ENCODE measurements at places on chromosomes 4 and X.

GRCh38 chrX:6184900-6185515 lies 43.7 kb downstream of the NLGN4X start:
- DNase-seq = no peak

- DNase-seq = no peak
Measured at GRCh38 chr4:143254491-143255226, 69.9 kb downstream of the USP38 start.

DNA sequence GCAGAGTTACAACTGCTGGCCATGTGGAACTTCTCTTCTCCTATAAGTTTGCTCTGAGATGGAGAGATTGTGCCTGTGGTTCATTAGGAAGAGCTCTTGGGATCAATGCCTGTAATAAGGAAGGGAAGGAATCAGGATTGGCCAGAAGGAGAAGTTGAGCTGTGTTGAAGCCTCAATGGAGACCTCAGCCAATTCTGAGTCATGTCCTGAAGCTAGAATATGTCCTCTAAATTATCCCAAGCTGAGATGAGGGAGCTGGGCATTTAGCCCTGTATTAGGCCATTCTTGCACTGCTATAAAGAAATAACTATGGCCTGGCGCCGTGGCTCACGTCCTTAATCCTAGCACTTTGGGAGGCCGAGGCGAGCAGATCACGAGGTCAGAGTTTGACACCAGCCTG lies 85.4 kb upstream of the DHX15 start:
- DNase-seq = no peak

GRCh38 chr4:94500685-94501084 lies 48.9 kb downstream of the PDLIM5 start:
- no peak for DNase-seq

GRCh38 chr4:52701207-52701606 lies 42.1 kb upstream of the USP46 start:
- DNase-seq = no peak

- no peak for DNase-seq
Measured at GRCh38 chrX:15059474-15059873, 186.3 kb downstream of the MOSPD2 start.

DNA sequence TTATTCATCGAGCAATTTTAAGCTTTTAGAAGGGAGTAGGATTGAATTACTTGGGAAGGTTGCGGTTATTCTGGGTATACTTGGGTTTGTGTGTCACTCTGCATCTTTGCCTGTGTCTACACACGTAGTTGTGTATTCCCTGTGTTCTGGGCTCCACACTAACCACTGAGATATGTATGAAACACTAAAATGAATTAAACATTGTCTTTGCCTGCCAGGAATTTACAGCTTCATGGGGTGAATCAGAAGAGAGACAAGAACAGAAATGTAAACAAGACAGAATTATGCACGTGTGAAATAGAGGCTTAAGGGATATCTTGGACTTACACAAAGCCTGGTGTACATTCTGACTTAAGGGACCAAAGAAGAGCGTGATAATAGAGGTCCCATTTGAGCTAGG lies 228.5 kb downstream of the AFF2 start:
- no peak for DNase-seq

DNA sequence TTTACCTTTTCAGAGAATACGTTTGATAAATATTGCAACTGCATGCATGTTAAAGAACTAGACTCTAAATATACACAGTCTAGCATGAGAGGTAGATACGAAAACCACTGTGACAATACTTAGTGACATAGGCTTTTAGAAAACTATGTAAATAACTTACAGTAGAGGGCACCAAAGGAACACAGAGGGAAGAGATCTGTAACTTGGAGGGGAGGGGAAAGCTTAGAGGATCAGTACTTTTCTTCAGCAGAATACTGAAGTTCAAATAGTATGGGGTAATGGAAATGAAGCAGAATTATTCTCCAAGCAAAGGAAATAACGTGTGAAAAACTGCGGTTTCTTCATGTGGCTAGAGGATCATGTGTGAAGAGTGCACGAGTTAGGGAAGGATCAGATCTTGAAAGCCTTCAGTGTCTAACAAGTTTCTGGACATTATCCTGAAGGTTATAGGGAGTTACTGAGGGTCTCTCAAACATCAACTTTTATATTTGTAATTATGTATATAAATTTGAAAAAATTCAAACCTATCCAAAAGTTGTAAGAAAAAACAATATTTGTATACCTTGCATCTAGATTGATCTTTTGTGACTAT lies 264.3 kb downstream of the NPFFR2 start:
- no peak for DNase-seq

DNA sequence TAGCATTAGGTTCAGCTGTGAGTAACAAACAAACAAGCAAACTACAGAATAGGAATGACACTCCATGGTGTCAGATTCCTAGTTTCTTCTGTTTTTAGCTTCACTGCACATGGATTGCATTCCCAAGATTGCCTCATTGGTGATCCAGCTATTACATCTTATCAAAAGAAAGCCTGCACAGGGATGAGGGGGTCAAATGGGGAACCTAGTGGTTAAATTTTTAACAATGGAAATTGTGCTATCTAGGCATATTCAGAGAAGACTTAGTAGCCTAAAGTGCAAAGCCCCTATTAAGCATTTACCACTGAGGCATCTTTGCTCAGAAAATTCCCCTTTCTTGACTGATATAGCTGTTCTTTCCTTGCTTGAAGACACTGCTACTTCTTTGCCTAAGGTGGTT lies 3.9 kb upstream of the TTC29 start:
- no peak for DNase-seq

DNA sequence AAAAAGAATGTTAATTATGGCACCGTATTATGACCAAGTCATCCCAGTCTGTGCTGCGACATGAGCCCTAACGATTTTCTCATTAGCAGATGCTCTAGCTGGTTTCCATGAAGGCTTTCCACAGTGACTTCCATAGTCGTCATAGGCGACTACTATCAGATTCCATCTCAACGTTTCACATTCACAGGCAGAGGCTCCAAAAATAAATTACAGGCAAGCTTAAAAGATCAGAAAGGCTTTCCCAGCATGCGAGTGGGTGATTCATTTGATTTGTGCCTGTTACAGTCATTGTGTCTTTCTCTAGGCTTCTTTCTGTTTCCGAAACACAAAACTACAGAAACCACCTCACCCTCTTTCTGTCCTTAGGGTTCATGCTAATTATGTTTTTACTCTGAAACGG lies 43.2 kb downstream of the PALLD start:
- DNase-seq = no peak

DNA sequence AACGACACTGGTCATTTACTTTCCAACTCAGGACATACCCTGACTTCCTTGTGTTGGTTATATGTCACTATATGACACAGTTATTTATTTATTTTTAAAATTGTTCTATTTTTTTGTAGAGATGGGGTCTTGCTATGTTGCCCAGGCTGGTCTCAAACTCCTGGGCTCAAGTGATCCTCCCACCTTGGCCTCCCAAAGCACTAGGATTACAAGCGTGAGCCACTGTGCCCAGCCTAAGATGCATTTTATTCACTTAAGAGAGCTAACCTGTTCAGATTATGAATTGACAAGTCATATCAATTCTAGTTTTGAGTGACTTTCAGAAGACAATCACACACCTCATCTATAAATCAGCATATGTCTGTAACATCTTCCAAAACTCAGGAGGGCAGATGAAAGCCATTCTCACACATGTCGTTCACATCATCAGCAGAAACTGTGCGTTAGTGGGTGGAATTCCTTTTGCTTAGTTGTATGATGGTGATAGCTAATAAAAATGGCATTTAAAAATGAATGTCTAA lies 9.4 kb upstream of the RHOH start:
- DNase-seq = no peak

GRCh38 chr4:176308441-176308840 lies 11.3 kb upstream of the SPCS3 start:
- no peak for DNase-seq

DNA sequence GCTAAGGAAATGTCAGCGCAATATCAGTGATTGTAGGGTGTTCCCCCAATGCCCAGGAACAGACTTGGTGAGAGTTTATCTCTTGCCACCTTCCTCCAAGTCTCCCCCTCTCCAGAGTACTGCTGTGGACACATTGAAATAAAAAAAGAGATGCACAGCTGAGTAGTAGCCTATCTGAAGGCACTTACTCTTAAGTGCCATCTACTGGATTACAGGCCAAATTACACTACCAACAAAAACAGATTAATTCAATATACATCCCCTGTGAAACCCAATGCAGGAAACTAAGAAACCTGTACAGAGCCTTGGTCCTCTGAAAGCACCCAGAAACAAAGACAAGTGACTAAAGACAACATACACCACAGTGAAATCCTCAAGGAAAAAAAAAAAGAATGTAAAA lies 460.3 kb downstream of the ZIC3 start:
- DNase-seq = no peak

GRCh38 chrX:70252491-70252890 lies 7.5 kb downstream of the P2RY4 start:
- no peak for DNase-seq

- DNase-seq = no peak
Measured at GRCh38 chr4:141851246-141851891, 215.0 kb downstream of the IL15 start.

- no peak for DNase-seq
Measured at GRCh38 chrX:124232523-124233201, 99.8 kb upstream of the TEX13D start.

- no peak for DNase-seq
Measured at GRCh38 chrX:151153667-151154066, 22.7 kb upstream of the GPR50 start.

GRCh38 chrX:72005046-72005445 lies 94.4 kb downstream of the NHSL2 start:
- no peak for DNase-seq

DNA sequence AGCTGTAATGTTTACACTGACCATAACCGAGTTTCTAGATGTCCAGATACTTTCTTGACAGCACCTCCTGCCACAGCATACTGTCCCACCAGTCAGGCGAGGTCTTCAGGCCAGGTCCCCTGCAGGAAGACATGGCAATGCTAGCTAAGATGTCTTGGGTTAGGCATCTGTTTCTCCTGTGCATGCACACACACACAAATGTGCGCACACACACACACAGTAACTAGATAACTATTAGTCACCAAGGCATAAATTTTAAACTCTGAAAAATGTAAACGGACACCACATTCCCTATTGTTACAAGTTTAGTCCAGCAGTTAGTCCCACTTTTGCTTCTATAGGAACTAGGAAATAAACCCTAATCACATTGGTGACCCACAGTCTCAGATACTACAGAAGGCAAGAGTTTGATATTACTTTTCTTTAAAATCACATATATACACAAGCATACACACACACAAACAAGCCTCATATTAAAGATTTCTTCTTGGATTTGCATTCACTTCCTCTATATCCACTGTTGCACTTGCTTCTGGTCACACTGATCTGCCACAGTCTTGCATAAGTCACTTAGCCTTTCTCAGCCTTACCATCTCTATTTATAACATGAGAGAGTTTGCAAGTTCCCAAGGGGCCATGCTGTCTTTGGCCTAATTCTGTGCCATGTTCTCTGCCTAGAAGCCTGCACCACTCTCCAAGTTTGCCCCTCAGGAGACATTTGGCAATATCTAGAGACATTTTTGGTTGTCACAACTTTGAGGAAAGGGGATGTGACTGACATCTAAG lies 32.2 kb downstream of the IL21 start:
- DNase-seq = no peak

GRCh38 chr4:71275004-71275403 lies 63.8 kb upstream of the SLC4A4 start:
- no peak for DNase-seq

- no peak for DNase-seq
Measured at GRCh38 chr4:20252656-20253282, 1.1 kb downstream of the SLIT2 start.

- DNase-seq = no peak
Measured at GRCh38 chr4:52942936-52943335, 80.8 kb downstream of the RASL11B start.

- no peak for DNase-seq
Measured at GRCh38 chr4:21596521-21596920, 352.1 kb downstream of the KCNIP4 start.

- no peak for DNase-seq
Measured at GRCh38 chr4:88818631-88819470, 121.2 kb upstream of the NAP1L5 start.

DNA sequence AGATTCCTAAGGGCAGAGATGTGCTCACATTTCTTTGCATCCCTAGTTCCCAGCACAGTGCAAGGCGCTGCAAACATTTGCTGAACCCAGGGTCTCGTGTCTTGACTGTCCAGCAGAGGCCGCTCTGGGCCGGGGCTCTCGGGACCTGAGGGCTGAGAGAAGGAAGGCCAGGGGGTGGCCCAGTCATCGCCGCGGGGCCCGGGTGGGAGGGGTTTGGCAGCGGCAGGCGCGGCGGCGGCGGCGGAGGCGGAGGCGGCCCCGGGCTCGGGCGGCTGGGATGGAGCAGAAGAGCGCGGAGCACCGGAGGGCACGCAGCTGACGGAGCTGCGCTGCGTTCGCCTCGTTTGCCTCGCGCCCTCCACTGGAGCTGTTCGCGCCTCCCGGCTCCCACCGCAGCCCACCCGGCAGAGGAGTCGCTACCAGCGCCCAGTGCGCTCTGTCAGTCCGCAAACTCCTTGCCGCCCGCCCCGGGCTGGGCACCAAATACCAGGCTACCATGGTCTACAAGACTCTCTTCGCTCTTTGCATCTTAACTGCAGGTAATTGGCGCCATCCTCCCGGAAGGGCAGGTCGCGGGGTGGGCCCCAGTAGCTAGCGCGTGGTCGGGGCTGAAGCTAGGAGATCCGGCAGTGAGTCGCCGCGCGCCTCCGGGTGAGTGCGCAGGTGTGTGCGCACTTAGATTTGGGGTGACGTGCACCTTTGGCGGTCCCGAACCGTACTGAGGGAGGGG lies at the start of gene PARM1:
Gene PARM1 (plus strand): TSS at position 285 of the 730 bp plus-strand sequence. CDS start 212 bp downstream, at position 497.
- DNase-seq = peak; percentile 31

DNA sequence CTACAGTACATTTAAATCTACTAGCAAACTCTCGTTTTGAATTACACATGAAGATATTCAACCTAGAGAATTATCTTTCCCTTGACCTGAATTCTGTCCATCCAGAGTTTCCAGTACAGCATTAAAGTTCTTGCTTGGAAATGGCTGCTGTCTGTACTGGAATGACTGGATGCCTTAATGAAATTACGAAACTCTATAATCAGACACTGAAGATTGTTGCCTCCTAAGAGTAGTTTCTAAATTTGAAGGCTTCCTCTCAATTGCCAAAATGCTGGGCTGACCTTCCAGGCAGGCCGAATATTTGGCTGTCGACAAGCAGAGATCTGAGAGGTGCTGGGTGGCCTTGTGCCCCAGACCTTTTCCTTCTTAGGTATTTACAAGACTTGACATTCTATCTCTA lies 215.1 kb upstream of the GPC4 start:
- DNase-seq = no peak

- DNase-seq = no peak
Measured at GRCh38 chr4:123573866-123574508, 177.4 kb downstream of the SPRY1 start.

All from HS-5 (cell line).